IPS-NIHi11 (cell line): ENCODE measurements at places on chromosomes 16 and 17.

GRCh38 chr16:9679213-9679767, 502.9 kb downstream of the GRIN2A start:
- DNase-seq = no peak

DNA sequence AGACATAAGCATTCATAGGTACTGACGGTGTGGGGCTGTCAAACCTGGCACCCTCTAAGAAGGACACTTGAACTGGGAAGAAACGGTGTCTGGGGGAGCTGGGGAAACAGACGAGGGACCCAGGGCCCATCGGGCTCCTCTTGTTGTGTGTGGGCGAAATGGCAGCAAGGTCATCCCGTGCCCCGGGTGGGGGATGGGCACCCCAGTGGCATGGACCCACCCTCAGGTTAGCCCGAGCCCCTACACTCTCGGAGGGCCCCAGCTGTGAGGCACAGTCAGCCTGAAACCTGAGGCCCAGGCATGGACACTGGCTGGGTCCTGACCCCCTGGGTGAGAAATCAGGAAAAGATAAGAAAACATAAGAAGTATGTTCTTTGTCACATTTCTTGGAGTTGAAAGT, 57.1 kb downstream of the MYO18A start:
- DNase-seq = no peak

- no peak for DNase-seq
Observed at GRCh38 chr17:55859301-55859795, 108.5 kb downstream of the PCTP start.

DNA sequence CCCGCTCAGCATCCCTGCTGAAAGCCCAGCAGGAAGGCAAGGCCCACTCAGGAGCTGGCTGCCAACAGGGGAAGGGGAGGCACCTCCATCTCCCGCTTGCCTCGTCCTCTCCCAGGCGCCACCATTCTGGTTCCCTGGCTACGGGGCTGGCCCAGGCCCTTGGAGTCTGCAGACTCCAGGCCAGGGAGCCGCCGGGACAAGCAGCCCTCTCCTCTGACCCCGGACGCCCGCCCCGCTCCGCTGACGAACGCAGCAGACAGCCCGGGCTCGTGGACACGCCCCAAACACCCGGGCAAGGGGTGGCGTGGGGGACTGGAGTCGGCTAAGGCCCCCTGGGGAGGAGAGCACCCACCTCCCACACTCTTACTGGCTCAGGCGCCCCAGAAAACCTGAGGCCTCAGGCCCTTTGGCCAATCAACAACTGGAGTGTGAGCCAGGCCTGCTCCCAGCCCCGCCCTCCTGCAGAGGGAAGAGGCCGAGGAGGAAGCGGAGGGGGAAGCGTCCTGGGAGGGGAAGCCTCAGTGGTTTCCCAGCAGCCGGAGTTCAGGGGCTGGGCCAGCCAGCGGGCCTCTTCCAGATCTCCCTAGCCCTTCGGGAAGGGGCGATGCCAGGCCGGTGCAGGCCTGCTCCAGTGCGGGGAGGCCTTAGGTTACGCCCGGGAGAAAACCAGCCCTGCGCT, 4.2 kb downstream of the MNT start:
- peak; percentile 46 for DNase-seq

- no peak for DNase-seq
Observed at GRCh38 chr17:19933628-19934027, 44.0 kb downstream of the AKAP10 start.

DNA sequence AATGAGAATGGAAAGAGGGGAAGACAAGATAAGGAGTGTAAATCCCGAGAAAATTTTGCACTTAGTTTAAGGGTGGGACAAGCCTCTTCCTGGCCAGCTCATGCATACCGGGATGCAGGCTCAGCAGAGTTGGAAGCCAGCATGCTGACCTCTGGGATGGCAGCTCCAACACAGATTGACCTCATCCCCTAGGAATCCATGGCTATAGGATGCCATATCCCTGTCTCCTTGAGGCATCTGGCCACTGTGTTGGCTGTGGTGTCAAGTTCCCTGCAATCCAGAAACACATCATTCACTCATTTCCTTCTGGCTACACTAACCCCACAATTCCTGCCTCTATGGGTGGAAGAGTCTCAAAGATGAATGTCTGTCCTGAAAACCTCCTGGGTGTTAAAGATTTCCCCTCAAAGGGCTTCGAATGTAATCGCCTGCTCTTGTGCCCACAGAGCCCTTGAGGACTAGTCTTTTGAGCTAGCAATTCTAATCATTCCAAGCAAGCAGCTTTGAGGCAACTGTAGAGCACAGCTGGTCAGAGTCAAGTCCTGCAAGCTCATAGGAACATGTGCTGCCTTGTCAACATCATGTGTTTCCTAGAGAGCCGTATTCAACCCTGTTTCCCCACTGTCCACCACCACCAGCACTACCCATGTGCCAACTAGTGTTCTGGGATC, 141.4 kb downstream of the PMP22 start:
- no peak for DNase-seq

- no peak for DNase-seq
Observed at GRCh38 chr17:38711792-38712571, 6.9 kb downstream of the MLLT6 start.

GRCh38 chr16:72124761-72125634, 31.4 kb downstream of the DHX38 start:
- DNase-seq = peak; percentile 86

- DNase-seq = peak; percentile 63
Observed at GRCh38 chr17:77254951-77255825, 114.4 kb downstream of the SEC14L1 start.

DNA sequence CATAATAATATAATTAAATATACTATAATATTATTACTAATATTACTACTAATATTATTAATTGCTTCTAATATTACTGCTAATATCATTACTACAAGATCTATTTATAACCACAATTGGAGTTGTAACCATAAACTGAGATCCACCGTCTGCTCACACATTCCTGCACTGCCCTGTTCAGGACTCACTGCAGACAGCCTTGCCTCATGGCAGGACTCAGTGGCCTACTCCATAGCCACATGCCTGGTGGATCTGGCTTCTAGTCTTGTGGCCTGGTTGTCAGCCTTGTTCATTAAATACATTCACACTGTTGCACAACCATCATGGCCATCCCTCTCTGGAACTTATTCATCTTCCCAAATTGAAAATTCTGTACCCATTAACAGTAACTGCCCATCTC, 48.0 kb downstream of the SRL start:
- DNase-seq = no peak

DNA sequence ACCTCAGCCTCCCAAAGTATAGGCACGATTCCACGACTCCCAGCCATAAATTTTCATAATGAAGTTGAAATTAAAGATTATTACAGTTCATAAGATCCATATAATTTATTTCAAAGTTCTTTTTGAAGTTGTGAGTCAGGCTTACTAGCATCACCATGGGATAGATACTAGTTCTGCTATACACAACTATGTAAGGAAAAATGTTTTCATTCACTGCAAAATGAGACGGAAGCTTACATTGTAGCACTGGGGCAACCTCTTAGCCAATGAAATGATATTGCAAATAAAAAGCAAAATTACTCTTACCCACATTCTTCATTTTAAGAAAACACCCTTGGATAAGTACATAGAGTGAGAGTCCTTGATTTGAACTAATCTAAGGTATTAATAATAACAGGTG, 18.8 kb upstream of the MARCHF10 start:
- DNase-seq = no peak

DNA sequence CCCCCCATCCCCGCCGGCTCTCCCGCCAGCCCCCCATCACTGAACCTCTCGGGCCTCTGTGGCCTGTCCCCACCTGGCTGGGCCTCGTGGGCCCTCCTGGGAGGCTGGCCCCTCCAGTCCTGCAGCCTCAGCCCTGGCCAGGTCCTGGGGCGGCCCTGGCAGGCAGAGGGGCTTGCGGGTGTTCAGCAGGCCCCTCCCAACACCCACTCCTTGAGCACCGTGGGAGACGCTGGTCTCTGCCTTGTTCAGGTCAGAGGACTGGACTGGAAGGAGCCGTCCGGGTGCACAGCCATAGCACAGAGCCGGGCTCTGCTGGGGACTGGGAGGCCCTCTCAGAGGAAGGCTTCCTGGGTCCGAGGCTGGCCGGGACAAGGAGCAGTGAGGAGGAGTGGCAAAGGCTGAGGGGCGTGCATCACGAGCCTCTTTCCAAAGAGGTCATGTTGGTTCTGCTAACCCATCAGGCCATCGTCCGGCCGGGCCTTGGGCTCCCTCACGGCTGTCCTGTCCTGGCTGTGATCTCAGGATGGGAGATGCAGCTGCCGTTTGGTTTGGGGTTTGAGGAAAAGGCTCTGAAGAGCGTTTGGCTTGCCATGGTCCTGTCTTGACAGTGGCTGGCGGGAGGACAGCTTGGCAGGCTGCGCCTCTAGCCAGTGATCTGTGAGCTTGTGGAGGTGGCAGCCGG, 6.3 kb upstream of the PABPN1L start:
- no peak for DNase-seq

DNA sequence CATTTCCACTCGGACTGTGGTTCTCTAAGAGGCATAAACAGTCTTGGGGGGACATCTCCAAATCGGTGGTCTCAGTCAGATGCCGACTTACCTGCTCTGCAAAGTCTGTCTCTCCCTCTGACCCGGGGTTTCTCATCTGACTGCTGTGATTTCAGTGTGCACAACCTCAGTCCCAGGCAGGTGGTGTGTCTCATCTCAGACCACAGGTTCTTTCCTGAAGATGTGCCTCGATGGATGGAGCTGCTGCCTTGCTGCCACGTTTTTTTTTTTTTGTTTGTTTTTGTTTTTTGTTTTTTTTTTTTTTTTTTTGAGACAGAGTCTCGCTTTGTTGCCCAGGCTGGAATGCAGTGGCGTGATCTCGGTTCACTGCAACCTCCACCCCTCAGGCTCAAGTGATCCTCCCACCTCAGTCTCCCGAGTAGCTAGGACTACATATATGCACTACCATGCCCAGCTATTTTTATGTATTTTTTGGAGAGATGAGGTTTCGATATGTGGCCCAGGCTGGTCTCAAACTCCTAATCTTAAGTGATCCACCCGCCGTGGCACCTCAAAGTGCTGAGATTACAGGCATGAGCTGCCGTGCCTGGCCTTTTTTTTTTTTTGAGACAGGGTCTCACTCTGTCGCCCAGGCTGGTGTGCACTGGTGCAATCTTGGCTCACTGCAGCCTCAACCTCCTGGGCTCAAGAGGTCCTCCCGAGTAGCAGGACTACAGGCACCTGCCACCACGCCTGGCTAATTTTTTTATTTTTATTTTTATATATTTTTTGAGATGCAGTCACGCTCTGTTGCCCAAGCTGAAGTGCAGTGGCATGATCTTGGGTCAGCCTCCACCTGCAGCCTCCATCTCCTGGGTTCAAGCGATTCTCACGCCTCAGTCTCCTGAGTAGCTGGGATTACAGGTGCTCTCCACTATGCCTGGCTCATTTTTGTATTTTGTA, 15.4 kb downstream of the SPIRE2 start:
- no peak for DNase-seq

GRCh38 chr17:37745801-37746426, 1.1 kb upstream of the HNF1B start:
- no peak for DNase-seq

- no peak for DNase-seq
Observed at GRCh38 chr16:85363881-85364280, 249.2 kb upstream of the GSE1 start.

GRCh38 chr16:48280546-48280945, 33.2 kb upstream of the ABCC11 start:
- no peak for DNase-seq

GRCh38 chr17:15216481-15216880, 48.6 kb downstream of the PMP22 start:
- no peak for DNase-seq

- DNase-seq = no peak
Observed at GRCh38 chr17:18854956-18855355, 3.0 kb upstream of the PRPSAP2 start.

GRCh38 chr17:10117581-10118001, 80.8 kb downstream of the GAS7 start:
- DNase-seq = no peak

DNA sequence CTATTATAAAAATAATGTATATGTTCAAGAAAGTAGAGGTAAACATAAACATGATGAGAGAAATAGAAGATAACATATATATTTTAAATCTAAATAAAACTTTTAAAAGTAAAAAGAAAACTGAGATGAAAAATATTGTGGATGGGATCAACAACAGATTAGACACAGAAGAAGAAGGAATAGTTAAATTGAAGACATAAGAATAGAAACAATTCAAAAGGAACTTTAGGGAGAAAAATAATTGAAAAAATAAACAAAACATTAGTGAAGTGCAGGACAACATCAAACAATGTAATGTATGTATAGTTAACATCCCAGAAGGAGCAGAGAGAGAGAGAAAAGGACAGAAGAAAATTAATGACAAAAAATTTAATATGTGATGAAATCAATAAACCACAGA, 228.1 kb upstream of the TNRC6C start:
- no peak for DNase-seq

GRCh38 chr17:78668847-78669246, 91.7 kb upstream of the DNAH17 start:
- no peak for DNase-seq
